ENCODE measurements at places on chromosomes 11 and 22.

DNA sequence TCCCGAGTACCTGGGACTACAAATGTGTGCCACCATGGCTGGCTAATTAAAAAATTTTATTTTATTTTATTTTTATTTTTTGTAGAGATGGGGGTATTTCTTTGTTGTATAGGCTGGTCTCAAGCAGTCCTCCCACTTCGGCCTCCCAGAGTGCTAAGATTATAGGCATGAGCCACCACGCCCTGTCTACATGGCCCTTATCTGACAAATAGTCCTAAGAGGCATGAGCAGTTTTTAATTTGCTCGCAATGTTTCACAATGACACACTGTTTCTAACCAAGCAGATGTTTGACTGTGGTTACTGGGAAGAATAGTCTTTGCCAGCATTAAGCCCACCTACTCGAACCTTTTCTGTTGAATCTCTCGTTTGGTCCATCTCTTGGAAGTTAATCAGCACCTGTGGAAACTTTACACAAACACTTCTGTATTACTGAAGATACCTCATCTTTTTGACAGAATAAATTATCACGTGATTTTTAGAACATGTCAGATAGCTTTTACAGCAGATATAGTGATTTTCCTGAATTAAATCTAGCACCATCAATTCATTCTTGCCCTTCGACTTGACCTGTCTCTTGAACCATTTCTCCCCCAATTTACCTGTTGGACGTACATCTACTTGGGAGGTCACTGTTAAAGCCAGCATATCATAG lies 71.4 kb downstream of the MTMR3 start:
- DNase-seq: no peak

DNA sequence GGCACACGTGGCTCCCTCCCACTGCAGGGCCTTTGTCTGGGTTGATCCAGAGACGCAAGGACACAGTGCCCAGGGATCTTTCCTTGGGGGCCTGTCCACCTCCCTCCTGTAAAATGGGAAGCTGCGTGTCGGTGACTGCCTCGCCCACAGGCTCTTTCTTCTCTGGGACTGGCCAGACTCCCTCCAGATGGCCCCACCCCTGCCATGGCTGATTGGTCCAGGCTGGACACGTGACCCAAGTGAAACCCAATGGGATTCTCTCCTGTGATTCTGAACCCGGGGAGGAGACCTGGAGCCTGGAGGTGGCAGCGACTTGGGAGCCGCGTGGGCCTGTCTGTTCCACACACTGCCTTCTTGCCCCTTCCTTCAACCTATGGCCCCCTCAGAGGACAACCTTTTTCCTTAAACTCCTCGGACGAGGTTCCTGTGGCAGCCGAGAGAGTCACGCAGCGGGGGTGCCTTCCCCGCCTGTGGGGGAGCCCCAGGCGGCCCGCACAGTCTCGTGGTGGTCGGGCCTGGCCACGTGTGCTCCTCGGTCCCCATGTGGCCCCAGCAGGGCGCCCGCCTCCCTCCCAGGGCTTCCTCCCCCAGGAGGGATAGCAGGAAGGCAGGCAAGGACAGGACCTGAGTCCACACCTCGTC lies 12.4 kb upstream of the MPPED1 start:
- DNase-seq: no peak

DNA sequence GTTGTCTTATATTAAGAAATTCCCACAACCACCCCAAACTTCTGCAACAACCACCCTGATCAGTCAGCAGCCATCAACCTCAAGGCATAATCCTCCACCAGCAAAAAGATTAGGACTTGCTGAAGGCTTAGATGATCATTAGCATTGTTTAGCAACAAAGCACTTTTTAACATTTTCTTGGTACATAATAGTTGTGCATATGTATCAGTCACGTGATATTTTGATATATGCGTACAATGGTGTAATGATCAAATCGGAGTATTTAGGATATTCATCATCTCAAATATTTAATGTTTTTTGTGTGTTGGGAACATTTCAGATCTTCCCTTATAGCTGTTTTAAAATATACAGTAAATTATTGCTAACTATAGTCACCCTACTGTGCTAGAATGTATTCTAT lies 73.5 kb upstream of the API5 start:
- no peak for DNase-seq

GRCh38 chr11:134066943-134067885 lies 1.7 kb upstream of the JAM3 start:
- no peak for DNase-seq
